Bronchus fibroblast of lung (primary cell): ENCODE measurements at places on chromosomes 1 and 21. TPM values are rescaled to one million over a fixed set of nuclear protein-coding genes. Genes with fewer than 3 reads are reported as not detected.

OLFML3 gene
- total RNA-seq: 48.1 and 48.5 TPM in 2 replicates

NT5C1A gene
- not detected in 2 replicates for total RNA-seq

LRRC71 gene
- 0.15 and 1.3 TPM in 2 replicates for total RNA-seq

LCE1E gene
- total RNA-seq: not detected in 2 replicates

PROK1 gene
- total RNA-seq: not detected in 2 replicates

VSIG8 gene
- total RNA-seq: not detected in 2 replicates

CYYR1 gene
- total RNA-seq: 3.2 and 3.9 TPM in 2 replicates

SORT1 gene
- 15.5 and 17.7 TPM in 2 replicates for total RNA-seq
